GM03348 (cell line): ENCODE measurements at places on chromosomes 2 and 18.

DNA sequence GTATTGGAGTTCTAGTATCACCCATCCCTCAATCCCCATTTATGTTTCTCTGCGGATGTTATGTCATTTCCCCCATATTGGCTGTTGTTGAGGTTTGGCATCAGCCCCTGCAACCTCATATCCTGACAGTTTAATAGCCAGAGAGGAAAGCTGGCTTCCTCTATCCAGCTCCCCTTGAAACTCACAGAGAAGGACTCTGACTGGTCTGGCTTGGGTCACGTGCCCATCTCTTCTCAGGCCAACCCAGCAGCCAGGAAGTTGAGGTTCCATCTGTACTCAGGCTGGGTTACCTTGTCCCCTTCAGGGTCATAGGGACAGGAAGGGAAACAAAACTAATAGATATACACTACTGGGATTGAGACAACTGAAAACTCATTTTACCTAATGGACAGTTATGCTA lies 148.0 kb upstream of the SLC14A2 start:
- no peak for DNase-seq

DNA sequence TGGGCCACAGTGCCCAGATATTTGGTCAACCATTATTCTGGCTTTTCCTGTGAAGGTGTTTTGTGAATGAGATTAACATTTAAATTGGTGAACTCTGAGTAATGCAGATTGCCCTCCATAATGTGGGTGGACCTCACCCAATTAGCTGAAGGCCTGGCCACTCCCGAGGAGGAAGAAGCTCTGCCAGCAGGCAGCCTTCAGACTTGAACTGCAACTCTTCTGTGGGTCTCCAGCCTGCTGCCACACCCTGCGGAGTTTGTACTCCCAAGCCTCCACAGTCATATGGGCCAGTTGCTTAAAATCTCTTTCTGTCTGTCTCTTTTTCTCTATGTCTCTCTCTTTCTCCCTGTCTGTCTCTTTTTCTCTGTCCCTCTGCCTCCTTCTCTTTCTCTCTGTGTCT lies 262.7 kb downstream of the MYCN start:
- DNase-seq: no peak

GRCh38 chr2:174597345-174598047 lies at the start of gene WIPF1:
TSS of gene WIPF1 (minus strand) at chr2:174597804. CDS start at chr2:174585573, 12,231 bp downstream.
- DNase-seq: peak; percentile 48

DNA sequence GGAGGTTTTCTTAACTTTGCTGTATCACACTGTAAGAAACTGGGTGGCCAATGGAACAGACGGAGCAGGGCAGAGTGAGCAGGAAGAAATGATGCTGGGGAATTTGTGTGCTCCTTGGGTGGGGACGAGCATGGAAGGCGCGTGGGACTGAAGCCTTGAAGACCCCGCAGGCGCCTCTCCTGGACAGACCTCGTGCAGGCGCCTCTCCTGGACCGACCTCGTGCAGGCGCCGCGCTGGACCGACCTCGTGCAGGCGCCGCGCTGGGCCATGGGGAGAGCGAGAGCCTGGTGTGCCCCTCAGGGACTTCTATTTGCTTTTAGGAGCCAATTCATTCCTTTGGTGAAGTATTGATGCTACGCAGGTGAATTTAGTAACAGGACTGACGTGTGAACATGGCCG lies 8.9 kb downstream of the TPO start:
- no peak for DNase-seq

DNA sequence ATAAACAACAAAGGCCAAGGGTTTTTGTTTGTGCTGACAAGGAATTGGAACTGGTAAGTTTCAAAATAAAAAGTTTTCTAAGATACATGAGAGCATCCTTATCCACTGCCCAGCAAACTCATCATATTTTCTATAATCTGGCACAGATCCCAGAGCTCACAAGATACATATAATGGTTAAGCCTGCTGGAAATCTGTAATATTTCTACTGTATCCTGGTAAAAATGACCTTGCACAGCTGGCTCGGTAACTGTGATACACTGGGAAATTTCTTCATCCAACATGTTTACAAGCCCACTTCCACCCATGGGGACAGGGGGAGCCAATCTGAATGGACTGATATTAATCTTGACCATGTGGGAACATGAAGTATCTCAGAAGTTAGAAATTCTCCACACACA lies 425.4 kb upstream of the MMADHC start:
- DNase-seq: no peak

DNA sequence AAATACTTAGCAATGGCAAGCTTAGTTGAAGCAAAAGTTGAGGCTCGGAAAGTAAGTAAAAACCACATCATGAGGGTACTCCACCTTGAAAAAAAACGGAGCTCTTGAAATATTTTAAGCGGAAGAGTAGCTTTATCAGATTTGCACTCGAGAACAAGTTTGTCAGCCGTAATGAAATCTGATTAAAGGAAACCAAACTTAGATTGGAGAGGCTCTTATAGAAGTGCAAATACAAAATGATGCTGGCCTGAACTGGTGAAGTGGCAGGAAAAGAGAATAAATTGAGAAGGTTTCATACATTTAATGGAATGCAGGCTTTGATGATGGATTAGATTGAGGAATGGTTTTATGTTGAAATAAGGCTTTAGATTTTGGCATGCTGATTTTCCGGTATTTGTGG lies 484.2 kb downstream of the PID1 start:
- no peak for DNase-seq

GRCh38 chr2:74077636-74078035 lies 70.1 kb downstream of the BOLA3 start:
- DNase-seq: no peak

DNA sequence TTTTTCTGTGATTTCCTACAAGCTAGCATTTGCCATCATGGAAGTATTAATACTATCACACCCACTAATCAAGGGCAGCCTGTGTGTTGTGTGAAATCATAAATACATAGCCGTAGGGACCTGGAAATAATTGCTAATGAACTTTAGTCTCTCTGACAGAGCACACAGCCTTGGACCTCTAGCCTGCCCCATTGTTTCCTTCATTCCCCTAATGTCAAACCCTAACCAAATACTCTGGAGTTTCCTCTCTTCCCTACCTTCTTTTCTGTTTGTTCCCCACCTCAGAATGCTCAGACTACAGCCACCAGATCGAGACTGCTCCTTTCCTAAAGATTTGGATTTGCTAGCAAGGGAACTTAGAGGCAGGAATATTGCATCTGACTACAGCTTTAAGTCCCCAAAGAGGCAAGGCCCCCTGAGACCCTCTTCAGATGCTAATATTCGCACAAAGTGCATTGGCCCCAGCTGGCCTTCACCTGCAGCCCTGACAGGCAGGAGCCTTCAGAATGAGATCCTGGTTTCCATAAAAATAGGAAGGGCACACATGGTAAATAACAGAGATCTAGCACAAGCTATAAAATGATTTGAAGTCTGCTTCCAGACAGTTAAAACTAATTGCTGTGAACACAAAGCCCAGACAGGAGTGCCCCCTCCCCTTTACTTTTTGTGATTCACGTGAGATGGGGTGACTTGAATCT lies 279.2 kb upstream of the DCC start:
- DNase-seq: no peak

DNA sequence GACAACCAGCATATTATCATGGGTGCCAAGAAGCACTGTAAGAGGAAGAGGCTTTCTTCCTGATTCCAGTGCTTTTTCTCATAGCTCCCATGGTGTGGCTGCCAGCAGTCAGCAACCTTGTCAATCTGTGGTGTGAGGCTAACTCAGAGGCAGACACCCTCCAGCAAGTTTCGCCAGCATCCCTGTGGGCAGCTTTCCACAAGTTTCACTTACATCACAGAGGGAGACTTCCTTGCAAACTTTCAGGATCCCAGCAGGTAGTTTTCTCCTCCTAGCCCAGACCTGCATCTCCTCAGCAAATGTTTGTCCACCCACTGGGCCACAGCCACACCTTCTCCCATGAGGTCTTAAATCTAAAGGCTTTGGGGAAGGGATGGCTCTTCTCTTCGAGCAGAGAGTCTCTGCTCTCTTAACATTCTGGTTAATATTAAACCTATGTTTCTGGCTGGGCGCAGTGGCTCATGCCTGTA lies 9.1 kb downstream of the DNAH7 start:
- DNase-seq: no peak

DNA sequence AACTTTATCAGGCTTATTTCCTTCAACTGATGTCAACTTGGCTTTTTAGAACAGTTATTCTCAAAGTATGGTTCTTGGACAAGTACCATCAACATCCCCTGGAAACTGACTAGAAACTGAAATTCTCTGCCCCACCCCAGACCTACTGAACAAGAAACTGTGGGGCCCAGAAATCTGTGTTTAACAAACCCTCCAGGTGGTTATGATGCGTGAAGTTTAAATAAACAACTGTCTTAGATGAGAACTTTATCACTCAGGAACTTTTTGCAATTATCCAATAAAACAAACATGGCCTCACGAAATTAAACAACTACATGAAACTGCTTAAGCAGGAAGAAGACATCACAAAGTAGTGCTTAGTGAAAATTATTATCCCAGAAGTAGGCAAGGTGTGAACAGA lies 4.4 kb downstream of the HIBCH start:
- no peak for DNase-seq

GRCh38 chr18:7668392-7668791 lies 101.3 kb downstream of the PTPRM start:
- no peak for DNase-seq

GRCh38 chr2:235908826-235909225 lies 259.4 kb downstream of the GBX2 start:
- DNase-seq: no peak

- DNase-seq: no peak
Measured at GRCh38 chr2:115359550-115359949, 917.1 kb downstream of the DPP10 start.

DNA sequence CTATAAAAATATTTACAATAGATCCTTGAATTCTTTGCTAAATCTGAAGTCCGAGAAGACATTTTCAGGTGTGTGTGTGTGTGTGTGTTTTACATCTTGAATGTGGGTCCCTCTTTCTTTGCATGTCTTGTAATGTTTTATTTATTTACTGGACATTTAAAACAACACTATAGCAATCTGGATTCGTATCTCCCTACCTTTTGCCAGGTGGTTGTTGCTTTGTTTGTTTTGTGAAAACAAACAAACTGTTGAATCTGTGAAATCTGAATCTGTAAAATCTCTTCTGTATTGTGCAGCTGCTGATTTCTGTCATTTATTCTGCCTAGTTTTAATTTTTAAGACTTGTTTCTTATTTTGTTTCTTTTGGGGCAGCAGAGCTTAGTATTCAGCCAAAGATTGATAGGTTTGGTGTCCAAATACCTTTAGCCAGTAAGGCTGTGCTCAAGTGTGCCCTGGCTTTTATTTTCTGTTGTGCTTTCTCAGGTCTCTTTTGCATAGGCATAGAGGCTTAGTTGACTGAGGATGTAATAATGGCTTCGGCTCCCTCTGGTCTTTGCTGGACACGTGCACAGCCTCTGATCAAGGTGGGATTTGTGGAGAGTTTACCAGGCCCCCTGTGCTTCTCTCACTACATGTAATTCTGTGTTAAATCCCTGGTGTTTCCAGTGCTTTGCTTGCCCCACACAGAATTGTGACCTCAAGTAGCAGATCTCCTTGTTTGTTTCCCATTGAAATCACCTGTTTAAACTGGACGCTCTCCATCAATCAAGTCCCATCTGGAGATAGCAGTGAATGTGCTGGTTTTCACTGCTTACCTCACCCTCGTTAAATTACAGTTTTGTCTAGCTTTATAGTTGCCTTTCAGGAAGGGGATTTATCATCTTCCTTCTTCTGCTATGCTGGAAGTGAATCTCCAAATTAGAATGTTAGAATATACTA lies 71.1 kb downstream of the BIRC6 start:
- no peak for DNase-seq

DNA sequence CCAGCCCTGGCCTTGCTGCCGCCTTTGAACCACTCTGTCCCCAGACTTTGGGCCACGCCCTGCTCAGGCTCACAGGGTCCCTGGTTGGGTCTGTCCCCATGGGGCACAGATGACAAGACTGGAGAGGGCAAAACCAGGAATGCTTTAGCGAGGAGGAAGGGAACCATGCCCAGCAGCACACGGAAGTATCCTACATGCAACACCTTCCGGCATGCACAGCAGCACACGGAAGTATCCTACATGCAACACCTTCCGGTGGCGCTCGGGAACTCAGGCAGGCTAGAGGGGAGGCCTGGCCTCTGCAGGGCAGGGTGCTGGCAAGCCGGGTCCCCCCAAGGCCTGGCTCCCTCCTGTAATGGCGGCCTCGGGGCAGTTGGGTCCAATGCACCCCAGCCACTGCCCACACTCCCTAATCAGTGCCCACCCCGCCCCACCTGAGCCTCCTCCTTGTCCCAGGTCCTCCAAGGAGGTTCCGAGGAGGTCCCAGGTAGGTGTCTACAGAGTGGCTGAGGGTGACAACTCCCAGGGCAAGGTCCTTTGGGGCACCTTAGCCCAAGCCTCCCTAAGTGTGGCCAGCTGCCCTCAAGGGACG lies 33.6 kb upstream of the SNED1 start:
- DNase-seq: no peak

DNA sequence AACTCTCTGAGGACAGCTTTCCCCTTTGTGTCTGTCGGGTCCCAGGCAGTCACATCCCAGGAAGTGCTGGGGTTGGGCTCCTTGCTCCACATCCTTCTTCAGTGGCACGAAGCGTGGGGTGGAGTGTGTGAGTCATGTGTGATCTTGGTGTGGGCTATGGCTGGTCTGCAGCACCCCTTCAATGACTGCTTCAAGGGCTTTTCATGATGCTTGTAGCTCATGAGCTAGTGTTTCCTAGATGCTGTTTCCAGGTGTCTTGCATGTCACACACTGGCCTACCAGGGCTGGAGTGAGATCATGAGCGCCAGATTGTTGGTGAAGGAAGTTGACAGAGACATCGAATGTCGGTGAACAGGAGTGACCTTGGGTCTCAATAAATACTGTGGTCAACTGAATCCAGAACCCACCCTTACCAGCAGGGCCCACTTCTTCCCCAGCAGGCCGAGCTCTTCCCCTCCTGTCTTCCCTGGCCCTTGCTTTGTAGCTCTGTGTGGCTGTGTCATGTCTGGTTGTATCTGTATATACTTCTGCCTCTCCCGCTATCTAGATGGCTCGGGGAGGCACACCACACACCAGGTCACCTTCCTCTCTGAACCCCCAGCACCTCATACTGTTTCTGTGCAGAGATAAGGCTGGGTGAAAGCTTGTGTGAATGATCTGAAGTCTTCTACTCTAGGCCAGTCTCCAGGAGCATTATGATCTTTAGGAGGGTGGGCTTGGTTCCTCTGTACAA lies 3.8 kb downstream of the C2orf92 start:
- no peak for DNase-seq
